ENCODE measurements at places on chromosomes 16 and 17.

GRCh38 chr16:47599512-47599911, 138.4 kb downstream of the PHKB start:
- no peak for DNase-seq

DNA sequence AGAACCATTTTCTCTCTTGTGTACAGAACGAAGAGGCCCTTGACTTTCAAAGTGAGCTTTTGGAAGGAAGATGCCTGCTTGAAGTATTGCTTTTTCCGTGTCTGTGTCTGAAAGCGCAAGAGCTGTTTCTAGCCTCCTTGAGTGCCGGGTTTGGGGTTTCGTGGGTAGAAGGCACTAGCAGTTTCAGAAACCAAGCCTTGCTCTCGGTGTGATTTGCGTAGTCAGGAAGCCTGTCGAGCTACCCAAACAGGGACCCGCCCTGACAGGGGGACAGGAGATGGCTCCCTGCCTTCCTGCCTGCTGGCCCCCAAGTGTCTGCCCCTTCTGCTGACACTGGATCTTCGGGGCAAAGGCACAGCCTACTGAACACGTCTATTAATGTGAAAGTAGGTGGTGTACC, 322.0 kb downstream of the MAF start:
- no peak for DNase-seq

GRCh38 chr17:41054025-41054424, 1.0 kb downstream of the KRTAP2-2 start:
- DNase-seq: no peak

- no peak for DNase-seq
Measured at GRCh38 chr17:348692-349425, 3.7 kb downstream of the RPH3AL start.

DNA sequence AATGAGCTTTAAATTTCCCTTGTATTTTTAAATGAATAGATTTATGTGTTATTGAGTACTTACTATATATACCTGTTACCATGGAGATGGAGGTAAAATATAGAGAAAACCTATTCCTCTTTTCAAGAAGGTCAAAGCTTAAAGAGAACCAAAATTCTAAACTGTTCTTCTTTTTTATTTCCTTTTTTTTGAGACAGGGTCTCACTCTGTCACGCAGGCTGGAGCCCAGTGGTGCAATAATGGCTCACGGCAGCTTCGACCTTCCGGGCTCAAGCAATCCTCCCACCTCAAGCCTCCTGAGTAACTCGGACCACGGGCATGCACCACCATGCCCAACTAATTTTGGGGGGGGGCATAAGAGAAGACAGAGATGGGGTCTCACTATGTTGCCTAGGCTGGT, 25.0 kb upstream of the TMEM97 start:
- DNase-seq: no peak

- DNase-seq: peak; percentile 57
Measured at GRCh38 chr16:23408823-23409298, 44.1 kb downstream of the COG7 start.

- no peak for DNase-seq
Measured at GRCh38 chr17:299546-299945, 53.1 kb downstream of the RPH3AL start.

DNA sequence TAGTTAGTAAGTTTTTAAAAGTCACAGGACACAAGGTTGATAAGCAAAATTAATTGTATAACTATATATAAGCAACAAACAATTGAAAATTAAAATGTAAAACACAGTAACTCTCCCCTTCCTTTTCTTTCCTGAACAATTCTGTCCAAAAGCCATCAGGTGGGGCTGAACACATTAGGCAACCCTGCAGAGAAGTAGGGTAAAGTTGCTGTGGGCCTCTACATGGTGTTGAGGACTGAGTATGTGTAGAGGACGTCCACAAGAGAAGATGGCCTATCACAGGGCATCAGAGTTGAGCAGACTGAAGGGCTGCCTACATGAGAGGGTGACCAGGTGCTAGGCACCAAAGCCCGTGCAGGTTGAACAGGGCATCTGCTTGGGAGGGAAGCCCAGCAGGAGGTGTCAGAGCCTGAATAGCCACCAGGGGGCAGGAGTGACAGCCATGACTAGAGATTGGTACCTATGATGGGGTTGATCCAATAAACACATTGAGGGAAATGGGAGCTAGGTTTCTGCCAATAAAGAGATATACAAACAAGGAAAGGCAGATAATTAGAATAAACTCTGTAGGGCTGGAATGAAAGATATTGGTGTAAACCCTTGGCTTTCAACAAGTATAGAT, 415.1 kb downstream of the NPIPA8 start:
- DNase-seq: no peak

DNA sequence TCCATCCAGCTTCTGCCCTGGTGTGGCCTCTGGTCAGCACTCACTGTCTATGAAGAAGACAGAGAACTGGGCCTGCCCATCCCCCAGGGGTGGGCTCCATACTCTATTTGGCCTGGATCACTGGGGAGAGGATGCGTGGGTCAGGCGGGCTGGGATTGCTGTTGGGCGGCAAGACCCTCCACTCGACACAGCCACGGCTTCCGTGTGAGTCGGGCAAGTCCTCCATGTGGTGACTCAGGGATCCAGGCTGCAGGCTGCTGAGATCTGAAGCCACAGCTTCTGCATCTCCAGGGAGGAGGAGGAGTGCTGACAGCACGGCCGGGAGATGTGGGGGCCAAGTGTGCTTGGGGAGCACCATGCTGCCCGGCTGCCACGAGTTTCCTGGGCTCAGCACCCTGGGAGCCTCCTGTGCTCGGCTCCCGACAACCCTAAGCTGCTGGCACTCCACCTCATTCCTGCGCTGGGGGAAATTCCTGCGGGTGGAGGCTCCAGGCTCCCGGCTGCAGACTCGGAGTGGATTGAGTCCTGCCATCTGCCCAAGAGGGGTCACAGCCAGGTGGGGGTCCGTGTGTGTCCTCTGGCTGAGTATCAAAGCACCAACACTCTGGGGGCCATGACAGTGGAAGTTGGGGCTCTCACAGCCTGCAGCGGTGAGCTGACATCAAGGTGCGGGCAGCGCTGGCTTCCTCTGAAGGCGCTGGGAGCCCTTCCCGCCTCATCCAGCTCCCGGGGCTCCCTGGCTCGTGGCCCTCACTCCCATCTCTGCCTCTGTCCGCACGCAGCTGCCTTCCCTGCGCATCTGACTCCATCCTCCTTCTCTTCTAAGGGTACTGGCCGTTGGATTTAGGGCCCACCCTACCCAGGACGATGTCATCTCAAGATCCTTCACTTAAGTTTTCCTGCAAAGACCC, 24.4 kb upstream of the CBFA2T3 start:
- no peak for DNase-seq

GRCh38 chr17:55546991-55547664, 35.9 kb upstream of the SMIM36 start:
- no peak for DNase-seq

- no peak for DNase-seq
Measured at GRCh38 chr17:75228305-75228704, 22.8 kb downstream of the NUP85 start.

DNA sequence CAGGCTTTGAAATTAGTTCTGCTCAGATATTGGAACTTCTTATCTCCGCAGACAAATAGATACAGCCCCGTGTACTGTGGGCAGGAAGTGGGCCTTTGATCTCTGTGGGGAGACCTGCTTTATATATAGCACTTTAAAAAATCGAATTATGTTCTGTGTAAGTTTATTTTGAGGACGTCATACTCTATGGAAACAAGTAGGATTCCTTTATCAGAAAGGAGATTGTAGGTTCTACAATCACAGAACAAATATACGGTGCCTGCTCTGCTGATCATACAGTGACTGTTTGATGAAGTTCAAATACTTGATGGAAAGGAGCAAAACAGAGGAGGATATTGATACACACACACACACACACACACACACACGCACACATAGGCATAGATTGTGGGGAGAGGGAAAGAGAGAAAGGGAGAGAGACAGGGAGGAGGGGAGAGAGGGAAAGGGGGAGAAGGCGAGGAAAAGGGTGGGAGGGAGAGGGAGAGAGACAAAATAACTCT, 14.7 kb upstream of the TMEM220 start:
- no peak for DNase-seq

- peak; percentile 37 for DNase-seq
Measured at GRCh38 chr17:62703776-62704380, 76.4 kb downstream of the MRC2 start.

- no peak for DNase-seq
Measured at GRCh38 chr16:78961464-78961863, 639.1 kb downstream of the MAF start.

GRCh38 chr16:56814537-56815432, 50.2 kb upstream of the SLC12A3 start:
- no peak for DNase-seq

- DNase-seq: no peak
Measured at GRCh38 chr17:62600805-62601204, 26.7 kb upstream of the MRC2 start.

DNA sequence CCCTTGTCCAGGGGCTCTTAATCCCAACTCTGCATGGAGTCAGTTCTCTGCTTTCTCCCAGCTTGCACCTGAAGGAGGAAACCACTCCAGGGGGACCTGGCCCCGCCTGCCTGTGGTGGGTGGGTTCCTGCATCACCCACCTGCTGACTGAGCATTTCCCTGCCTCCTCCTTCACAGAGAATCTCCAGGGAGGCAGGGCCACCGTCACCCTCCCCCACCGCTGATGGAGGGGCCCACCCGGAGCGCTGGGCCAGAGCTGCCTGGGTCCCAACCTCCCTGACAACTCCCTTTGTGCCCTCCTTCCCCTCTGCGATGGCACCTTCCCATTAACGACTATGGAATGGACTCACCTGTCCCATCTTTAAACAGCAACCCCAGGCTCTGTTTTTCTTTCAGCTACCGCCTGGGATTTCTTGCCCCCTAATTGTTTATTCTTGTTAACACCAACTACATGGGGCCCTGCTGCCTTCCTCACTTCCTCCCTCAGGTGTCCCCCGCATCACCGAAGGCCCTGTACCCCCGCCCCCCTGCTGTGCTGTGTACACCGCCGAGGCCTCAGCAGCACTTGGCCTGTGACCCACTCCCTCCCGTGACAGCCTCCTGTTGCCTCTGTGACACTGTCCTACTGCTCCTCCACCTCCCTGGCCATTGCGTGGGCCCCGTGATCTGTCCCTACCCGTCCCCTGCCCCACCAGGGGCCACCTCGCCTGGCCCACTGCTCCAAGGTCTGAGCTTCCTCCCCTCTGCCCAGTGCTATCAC, 842 bp upstream of the TEDC2 start:
- no peak for DNase-seq

DNA sequence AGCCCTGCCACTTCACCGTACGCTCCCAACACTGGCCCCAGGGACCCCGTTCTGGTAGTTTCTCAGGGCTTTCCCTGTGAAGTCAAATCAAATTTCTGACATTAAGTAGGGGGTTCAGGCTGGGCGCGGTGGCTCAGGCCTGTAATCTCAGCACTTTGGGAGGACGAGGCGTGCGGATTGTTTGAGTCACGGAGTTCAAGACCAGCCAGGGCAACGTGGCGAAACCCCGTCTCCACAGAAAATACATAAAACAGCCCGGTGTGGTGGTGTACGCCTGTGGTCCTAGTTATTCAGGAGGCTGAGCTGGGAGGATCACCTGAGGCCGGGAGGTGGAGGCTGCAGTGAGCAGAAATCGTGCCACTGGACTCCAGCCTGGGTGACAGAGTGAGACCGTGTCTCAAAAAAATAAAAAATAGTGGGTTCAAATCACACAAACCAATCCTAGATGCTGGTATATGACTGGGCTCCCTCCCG, 632 bp downstream of the CYBC1 start:
- no peak for DNase-seq

DNA sequence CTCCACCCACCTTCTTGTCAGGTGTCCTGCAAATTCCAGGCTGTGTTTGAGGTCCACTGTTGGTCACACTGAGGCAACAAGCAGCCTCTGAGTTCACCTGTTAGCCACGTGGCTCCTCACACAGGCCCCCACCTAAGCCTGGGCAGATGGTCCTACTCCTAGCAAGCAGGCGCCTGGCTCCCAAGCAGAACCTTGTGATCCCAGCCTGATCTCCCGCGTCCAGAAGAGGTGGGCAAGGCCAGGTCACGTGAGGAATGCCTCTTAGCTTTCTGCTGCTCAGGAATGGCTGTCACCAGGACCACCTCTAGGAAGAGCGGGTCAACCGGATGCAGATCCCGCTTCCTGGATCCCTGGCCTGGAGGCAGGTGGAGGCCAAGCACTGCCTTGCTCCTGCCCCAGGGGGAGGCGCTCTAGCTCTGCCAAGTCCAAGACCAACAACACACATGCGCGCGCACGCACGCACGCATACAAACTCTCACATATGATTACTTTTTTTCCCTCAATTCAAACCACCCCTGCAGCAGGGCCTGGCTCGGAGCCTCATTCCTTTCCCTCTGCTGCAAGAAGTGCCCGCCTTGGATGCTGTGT, 9.5 kb downstream of the CYB561 start:
- DNase-seq: no peak

DNA sequence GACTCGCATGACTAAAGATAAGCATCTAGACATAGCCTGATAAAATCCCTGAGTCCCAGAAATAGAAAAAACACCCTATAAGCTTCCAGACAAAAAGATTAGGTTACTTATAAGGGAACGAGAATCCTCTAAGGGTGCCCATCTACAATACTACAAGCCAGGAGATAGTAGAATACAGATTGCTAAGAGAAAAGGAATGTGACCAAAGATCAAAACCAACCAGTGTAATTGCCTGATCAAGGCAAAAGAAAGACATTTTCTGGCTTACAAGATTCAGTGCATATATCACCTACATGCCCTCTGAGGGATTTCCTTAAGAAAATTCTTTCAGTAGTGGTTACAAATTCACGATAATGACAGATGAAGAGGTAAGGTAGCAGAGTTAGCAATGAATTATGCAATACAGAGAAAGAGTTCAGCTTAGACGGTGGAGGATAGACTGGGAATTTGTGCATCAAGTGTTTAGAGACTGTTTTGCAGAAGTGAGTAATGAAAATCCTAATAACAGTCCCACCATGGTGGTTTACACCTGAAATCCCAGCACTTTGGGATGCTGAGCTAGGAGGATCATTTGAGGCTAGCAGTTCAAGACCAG, 35.0 kb downstream of the BCL7C start:
- no peak for DNase-seq

DNA sequence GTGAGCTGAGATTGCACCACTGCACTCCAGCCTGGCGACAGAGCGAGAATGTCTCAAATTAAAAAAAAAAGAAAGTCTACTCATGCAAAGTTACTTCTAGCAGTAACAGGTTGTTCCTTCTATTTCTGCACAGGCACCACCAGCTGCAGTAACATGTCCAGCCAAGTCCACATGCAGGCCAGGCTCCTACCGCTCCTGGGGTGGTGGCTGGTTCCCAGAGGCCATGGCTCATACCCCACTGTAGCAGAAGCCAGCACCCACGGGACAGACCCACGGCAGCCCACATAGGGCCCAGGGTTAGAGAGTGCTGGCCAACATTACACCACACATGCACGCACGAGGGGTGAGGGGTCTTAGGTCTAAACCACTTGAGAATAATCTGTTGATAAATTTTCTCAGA, 26.7 kb upstream of the TRAP1 start:
- DNase-seq: no peak

DNA sequence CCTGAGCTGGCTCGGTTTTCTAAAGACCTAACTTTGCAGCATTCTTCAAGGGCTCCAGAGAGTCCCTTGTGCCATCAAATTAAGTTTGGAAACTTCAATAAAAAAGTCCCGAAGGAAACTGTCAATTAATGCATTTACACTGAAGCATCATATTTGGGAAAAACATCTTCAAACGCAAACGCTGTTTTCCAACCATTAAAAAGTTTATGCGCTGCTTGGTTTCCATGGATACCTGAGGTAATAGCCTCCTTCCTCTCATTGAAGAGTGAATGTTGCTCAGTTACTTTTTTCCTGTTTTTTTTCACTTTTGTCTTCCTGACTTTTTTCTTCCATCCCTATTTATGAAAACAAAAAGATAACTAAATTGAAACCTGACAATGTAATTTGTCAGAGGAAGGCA, 399.1 kb downstream of the MAF start:
- DNase-seq: no peak

All from NCI-H1105 (cell line).